Activated CD4-positive, alpha-beta T cell treated with anti-CD3 and anti-CD28 coated beads, Interleukin-2, amount 10 ng/mL, durations not matched to agents 24 days and 14 days (primary cell): ENCODE measurements at places on chromosomes 6 and 20. TPM values are rescaled to one million over a fixed set of nuclear protein-coding genes. Genes with fewer than 3 reads are reported as not detected.

DNA sequence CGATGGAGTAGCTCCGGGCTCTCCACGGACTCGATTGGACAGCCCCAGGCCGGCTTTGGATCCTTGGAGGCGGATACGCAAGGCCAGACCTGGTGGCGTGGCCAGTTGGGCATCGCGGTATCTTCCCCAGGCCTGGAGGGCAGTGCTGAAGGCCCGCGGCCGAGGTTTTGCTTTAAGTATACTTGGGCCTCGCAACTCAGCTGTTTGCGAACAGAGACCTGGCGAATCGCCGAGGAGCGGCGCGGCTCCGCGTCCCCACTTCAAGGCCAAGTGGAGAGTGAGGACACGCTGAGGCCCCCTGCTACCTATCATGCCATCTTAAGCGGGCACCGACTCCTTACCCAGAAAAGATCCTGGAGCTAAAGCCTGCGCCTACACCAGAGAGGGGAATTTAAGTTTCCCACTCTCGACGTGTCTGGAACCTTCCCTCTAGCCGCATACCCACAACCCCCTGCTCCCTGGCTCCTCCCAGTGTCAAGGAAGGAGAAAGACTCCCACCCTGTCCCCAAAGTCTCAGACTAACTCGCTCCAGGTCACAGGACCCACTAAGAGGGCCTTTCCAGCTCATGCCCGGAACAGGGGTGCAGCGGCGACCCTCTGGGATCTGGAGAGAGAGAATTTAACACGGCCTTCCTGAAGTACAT is 4.1 kb downstream of the LINC00237 start:
- peak; percentile 67 for DNase-seq

GRCh38 chr6:48959251-48960060 is 503.6 kb downstream of the MMUT start:
- no peak for DNase-seq

DNA sequence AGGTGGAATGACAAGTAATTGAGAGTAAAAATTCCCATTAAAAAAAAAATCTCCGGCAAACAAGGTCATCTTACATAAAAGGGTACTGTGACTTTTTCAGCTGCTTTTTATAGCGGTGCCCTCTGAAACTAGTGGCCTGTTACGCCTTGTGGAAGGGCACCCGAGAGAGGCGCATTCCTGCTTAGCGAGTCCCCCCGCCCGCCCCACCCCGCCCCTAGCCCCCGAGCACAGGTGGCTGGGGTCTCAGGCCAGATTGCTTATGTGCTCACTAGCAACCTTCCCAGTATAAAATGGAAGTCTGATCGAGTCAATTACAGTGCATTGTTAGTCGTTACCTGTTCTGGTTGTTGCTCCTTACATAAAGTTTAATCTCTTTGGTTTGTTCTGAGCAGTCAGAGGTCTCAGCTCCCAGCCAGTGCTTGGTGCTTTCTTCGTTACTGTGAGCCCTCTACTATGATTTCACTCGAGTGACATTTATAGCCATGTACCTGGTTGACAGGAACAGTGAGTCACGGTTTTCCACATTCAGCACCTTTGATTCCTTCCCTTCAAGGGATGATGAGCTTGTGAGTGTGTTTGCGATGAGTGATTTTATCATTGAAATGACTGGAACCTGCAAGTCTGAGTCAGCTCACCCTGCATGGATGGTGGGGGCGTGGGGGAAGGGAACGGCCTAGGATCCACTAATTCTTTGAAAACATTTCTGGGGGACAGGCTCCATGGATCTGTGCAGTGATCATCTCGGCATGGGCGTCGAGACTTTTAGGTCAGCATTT is 47.6 kb downstream of the ZDHHC14 start:
- peak; percentile 70 for DNase-seq

DNA sequence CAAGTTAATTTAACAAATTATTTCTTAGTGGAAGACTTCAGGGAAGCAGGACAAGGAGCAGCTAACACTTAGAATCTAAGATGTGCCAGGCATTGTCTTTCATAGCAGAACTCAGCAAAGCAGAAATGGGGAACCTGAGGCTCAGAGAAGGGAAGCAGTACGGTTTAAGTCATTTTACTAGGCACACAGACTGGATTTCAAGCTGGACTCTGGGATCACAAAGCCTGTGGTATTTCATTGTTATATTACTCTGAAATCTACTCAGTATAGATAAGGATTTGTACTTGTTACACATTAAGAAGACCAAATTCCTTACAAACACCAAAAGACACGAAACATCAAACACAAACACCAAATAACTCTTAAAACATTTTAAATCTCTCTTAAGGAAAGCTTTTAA is 199.6 kb downstream of the ISM1 start:
- no peak for DNase-seq

DNA sequence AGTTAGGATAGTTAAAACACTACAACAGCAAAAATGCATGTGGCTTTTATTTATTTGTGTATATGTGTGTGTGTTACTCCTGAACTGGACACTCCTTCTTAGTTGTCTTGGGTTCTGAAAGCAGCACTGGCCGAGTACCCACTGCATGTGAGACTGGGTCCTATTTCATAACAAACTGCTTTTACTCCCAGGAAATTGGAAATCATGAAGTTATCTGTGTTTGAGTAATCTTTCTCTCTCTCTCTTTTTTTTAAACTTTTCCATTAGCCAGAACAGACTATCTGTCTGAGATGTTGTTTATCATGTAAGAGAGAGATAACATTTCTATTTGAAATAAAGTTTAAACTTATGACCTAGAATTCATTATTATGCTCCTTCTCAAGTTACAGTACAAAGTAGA is 110.4 kb downstream of the LIN28B start:
- no peak for DNase-seq

- DNase-seq: no peak
Observed at GRCh38 chr6:119501798-119502483, 152.4 kb upstream of the MAN1A1 start.

DNA sequence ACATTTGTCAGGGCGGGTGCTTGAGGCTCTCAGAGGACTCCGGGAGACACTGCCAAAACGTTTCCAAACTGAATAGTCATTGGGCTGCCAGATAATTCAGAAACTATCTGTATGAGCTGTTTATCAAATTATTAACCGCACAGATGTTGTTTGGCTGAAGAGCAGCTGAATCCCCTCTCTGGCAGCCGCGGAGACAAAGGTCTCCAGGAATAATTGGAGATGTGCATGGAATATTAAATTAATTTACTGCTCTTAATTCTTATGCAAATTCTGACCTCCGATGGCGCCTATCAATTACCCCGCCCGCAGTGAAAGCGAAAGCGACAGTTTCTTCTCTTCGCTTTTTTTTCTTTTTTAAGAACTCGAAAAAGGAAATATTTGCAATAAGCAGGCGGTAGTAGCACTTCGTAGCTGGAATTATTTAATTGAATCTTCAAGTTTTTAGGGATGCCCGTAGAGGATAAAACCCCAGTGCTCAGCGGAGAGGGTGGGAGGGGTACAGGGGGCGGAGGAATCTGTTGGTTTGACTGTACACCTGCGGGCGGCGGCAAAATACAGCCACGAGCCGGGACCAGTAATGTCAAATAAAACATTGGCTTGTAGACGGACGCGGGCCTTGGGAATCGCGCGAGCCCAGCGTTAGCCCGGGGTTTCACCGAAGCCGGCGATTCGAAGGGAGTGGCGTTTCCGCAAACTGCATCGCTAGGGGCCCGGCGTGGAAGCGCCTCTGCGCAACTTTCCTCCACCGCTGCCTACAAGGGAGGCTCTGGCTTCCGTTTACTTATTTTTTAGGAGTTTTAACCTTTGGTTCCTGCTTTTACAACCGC is 6.2 kb downstream of the LINC00237 start:
- peak; percentile 87 for DNase-seq

GRCh38 chr6:108592371-108593337 is 31.9 kb downstream of the FOXO3 start:
- DNase-seq: peak; percentile 79

DNA sequence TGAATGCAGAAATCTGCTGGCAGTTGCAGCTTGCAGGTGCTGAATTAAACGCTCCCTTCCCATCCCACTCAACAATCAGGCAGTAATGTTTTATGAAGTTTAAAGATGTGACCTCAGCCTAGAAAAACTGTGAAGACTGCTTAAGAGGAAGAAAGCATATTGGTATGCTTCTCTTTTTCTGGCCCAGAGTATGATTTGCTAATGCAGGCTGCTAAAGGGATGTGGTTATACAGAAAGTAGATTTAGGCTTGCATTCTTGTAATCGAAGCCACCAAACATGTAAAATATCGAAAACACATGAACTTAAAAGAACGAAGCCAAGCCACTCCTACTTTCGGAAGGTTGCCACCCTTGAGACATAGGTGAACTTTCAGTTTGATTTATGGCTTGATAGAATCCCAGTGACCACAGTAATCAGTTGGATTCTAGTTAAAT is 40.7 kb downstream of the MAP3K5 start:
- DNase-seq: peak; percentile 86

GRCh38 chr6:41352907-41353306 is 17.5 kb downstream of the NCR2 start:
- no peak for DNase-seq

- DNase-seq: no peak
Observed at GRCh38 chr6:151260205-151260604, 20.4 kb downstream of the AKAP12 start.

GRCh38 chr6:100311707-100312251 is 152.9 kb downstream of the SIM1 start:
- no peak for DNase-seq

DNA sequence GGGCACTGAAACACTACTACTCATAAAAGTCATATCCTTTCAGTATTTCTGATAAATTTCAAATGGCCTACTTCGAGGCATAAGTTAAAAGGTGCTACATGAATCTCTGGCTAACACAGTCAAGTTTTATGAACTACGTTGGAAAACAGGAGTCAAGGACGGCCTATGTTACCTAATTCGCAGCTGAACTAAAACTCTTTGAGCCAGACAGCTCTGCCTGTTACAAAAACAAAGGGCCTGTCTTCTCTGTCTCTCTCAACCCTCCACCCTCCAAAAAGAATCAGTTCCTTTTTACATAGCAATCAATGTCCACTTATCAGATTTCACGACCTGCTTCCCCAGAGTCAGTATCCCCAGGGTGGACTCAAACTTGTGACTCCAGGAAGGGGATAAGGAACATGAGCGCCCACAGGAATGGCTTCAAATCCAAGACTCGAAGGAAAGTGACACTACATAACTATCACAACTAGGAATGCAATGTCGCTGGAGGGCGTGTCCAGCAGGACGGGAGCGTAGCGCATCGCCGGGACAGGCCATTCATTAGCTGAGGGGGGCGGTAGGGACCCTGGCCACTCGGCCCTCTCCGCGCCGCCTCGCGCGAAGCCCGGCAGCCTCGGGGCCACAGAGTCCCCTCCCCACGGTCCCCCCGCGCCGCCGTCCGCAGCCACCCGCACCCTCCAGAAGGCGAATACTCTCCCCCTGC is 591 bp downstream of the IBTK start:
- no peak for DNase-seq

GRCh38 chr6:2534406-2535042 is 216.2 kb downstream of the MYLK4 start:
- no peak for DNase-seq

- DNase-seq: no peak
Observed at GRCh38 chr6:138774370-138774769, 801 bp downstream of the CCDC28A start.

DNA sequence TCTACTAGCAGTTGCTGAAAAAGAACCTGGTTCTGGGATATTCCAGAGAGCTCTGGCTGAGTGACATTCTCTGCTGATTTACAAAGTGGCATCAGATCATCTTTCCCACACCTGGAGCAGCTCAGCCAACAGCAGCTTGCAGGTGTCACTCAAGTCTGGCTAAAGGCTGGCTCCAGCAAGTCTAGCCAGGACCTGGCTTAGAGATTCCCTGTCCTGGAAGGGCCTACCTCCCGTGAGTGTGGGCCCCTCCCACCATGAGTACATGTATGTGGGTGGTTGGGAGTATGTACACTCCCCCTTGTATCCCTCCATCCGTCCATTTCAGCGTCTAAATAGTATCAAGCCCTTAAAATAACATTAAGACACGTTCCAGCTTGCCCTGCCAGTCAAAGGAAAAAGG is 539.3 kb upstream of the ID4 start:
- no peak for DNase-seq

GRCh38 chr6:87807475-87807874 is 105.4 kb upstream of the AKIRIN2 start:
- DNase-seq: no peak

DNA sequence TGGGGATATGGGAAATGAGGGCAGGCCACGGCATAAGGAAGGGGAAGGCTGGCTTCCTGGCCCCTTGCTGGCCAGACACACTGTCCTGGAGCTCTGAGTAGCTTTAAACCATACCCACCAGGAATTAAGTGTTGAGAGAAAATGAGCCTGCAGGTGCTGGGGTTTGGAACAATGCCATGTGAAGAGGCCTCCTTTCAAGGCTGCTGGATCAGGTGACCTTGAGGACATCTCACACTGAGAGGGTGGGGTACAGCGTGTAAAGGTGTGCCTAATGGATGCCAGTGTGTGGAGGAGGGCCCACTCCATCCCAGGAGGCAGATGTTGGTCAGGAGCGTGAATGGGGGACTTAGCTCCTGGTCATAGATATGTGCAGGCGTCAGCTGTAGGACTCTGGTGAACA is 74.8 kb upstream of the MLN start:
- no peak for DNase-seq

GRCh38 chr6:81950877-81951276 is 198.4 kb upstream of the TENT5A start:
- no peak for DNase-seq

- DNase-seq: no peak
Observed at GRCh38 chr20:33443006-33443511, 504 bp downstream of the SNTA1 start.

GRCh38 chr6:33217246-33217645 is 8.9 kb downstream of the RING1 start:
- DNase-seq: no peak

DNA sequence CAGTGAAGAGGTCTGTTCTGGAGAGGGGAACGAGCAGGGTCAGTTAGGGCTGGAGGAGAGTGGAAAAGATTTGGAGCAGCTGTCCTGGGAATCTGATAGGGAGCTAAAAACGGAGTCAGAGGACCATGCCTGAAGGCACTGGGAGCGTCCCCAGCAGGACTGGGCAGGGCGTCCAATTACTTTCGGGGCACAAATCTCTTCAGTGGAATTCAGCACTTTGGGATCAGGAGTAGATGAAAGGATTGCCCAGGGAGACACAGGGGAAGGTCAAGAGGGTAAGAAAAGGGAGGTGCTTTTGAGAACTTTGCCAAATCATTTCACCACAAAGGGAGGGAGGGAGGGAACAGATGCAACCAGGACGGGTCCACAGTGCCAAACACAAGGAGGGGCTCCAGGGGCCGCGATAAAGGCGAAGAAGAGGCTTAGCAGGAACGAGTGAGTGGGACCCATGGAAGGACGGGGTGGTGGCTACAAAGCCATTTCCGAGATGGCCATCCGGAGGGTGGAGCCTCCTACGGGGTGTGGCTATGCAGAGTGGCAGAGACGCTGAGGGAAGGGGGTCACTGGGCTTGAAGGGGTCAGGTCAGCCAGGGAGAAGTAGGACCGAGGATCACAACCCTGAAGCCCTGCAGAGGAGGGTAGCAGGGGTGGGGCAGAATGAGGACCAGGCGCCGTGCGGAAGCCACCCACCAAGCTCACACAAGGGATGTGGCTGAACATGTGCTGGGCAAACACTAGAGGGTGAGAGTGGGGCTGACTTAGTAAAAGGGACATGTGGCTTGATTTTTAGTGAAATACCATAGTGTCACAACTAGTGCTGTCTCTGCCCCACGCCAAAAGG is 180.0 kb upstream of the RREB1 start:
- DNase-seq: no peak

GRCh38 chr6:109454496-109455436 is 806 bp downstream of the MICAL1 start:
- DNase-seq: peak; percentile 90

OPRL1 gene
- 0.23 and 0.28 TPM in 2 replicates for total RNA-seq

HLA-DMB gene
- total RNA-seq: 0.75 and 0.80 TPM in 2 replicates

SLC26A8 gene
- not detected in 2 replicates for total RNA-seq

OR2J3 gene
- not detected in 2 replicates for total RNA-seq

LINC00237 gene
- total RNA-seq: not detected in 2 replicates

APMAP gene
- 56.4 and 56.8 TPM in 2 replicates for total RNA-seq

CHD6 gene
- total RNA-seq: 31.8 and 34.6 TPM in 2 replicates

BMP7 gene
- 0.07 TPM in 1 of 2 replicates, not detected in the other for total RNA-seq
